ENCODE measurements at places on chromosomes 7 and 10.

DNA sequence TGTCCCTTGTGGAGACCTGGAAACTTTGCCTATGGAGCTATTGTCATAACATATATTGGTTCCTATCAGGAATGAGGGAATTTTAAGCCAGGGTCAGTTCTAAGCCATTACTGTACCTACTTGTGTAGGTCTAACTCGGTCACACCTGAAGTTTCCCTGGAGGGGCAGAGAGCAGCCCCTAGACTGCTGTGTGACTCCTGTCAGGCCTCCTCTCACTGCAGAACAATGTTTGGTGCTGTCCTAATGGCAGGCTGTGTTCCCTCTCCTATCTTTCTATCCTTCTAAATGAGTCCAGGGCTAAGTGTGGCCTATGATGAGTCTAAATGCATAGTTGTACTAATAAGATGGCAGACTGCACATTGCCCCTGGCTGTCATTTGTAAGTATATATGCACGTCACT lies 14.2 kb downstream of the MBL2 start:
- no peak for DNase-seq

GRCh38 chr7:139763330-139763729 lies 14.5 kb downstream of the HIPK2 start:
- DNase-seq = peak; percentile 41

DNA sequence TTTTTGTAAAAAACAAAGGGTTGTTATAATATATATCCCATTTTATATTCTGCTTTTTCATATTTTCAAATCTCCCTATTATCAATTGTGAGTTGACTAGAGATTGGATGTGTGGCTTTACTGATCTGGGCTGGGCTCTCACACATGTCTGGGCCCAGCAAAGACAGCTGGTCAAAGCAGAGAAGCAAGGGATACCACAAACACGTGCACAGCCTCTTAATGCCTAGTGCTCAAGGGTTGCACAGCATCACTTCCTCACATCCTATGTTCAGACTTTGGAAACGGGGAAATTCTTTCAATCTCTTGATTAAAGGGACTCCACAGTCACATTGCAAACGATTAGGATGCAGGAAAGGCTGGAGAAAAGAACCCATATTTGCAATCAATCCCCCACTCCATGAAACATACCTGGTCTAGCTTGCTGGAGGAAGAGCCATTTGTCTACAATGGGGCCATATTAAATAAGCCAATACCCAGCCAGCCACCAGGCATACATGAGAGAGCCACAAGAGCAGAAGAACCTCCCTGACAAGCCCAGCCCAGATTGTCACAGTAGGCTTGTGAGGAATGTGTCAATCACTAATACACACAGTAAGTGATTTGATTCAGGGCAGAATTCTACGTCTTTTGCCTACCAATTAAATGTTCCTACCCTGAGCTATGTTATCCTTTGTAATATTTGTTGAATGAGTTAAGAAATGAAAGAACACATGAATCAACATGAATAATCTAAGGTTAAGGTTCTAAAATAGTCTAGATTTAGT lies 431.2 kb downstream of the TNS3 start:
- peak; percentile 58 for DNase-seq

- no peak for DNase-seq
Measured at GRCh38 chr7:1856888-1857441, 186.9 kb downstream of the ELFN1 start.

DNA sequence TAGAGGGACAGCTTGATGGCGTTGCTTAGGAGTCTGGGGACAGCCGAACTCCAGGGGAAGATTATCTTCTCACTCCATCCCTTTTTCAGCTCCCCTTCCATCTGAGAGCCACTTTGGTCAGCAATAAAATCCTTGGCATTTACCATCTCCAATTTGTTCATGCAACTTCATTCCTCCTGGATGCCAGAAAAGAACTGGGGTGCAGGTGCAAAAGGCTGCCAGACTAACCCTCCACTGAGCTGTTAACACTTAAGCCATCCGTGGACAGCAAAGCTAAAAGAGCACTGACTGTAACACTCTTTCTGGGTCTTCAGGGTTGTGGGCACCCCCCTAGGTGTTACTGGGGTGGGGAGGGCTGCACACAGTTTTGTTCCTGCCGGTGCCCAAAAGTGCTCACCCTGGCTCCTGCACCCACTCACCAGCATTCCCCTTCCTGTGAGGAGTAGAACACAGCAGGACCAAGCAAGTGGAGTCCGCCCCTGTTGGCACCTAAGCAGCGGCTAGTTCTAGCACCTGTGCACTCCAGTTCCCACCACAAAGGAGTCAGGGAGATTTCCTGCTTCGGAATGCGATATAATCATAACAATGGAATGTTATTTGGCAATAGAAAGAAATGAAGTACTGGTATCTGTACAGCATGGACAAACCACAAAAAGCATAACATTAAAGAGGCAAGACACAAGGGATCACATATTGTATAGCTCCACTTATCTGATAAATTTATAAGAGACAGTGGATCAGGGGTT lies 95.1 kb downstream of the NPY start:
- DNase-seq = peak; percentile 33

GRCh38 chr7:31432836-31433340 lies 81.0 kb upstream of the ITPRID1 start:
- DNase-seq = peak; percentile 20

GRCh38 chr7:159049266-159050025 lies 95.2 kb downstream of the VIPR2 start:
- no peak for DNase-seq

DNA sequence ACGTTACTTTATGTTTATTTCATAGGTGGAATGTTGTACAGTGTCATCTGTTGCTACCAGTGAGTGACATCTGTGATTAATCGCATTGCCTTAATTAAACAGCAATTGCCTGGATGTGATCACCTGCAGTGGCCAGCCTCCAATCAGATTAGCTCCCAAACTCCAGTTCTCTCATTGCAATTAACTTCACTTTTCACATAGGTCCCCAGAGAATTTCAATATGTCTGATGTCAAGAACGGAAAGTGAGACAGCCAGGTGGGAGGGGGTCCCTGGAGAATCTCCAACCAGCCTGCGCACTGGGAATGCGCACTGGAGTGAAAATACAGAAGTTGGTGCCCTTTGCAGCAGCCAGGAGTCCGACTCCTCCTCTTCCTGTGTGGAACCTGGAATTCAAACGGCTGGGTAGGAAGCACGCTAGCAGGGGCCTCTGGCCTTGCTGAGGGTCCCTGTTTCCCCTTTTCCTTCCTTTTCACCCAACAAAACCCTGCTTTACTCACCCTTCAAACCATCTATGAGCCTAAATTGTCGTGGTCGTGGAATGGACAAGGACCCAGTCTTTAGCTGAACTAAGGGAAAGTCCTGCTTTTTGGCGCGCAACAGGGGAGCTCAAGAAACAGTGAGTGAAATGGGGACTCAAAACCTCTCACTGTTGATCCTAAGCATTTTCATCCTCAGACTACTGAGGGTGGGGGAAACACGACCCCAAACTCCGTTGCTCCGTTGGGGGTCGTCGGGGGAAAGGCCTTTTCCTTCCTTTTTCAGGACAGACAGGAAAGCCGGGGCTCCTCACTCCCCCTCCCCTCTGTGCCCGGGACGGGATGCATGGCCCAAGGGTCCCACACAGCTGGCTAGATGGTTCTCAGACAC lies 1355.5 kb upstream of the LRRTM3 start:
- peak; percentile 51 for DNase-seq

DNA sequence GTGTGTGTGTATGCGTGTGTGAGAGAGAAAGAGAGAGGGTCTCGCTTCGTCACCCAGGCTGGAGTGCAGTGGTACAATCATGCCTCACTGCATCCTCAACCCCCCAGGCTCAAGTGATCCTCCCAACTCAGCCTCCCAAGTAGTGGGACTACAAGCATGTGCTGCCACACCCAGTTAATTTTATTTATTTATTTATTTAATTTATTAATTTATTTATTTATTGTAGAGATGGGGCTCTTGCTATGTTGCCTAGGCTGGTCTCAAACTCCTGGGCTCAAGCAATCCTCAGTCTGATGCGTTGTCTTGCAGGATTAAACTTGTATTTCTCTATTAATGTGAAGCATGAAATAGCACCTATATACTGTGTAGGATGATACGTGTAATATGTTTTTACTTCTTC lies 21.8 kb upstream of the POU6F2 start:
- DNase-seq = no peak

GRCh38 chr7:81273601-81274397 lies 354.9 kb upstream of the SEMA3C start:
- DNase-seq = peak; percentile 4

DNA sequence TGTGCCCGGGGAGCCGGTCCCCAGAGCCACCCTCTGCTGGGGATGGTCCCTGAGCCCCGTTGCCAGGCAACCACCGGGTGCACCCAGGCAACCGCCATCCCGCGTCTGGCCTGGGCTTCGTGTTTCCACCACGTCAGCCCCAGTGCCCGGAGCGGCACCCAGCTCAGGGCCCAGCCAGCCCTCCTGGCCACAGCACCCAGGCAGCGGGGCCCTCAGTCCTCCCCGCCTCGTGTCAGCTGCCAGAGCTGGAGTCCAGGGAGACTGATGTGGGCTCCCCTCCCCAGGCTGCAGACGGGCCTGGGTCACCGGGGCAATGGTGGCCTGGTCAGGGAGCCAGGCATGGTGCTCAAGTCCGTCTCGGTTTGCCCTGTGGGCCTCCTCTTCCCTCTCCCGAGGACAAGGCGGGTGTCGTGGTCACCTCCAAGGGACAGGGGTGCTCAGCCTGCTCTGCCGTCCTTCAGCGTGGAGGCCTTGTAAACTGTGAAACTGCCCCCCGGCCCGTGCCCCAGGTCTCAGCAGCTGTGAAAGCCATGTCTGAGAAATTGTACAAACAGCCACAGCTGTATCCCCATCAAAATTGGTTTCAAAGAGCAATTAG lies 72.5 kb downstream of the MICALL2 start:
- DNase-seq = no peak

DNA sequence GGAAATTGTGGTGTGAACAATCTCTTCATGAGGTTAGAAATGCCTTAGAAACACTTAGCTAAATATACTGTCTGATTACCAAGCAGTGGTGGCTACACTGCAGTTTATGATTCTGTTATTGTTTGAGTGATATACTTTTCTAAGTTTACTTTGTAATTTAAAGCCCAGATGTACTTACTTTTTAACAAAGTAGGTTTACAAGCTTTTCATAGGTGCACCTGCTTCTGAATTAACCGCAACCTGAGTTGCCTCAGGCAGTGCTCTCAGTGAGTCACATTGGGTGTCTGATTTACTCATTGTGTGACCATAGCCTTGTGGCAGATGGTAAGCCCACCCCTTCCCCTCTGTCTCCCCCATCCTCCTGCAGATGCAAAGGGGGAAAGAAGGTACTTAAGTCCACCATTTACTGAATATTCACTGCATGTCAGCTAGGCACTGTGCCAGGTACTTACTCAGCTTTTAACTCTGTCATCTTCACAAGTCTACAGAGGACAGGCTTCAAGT lies 9.0 kb downstream of the MTURN start:
- DNase-seq = peak; percentile 47

DNA sequence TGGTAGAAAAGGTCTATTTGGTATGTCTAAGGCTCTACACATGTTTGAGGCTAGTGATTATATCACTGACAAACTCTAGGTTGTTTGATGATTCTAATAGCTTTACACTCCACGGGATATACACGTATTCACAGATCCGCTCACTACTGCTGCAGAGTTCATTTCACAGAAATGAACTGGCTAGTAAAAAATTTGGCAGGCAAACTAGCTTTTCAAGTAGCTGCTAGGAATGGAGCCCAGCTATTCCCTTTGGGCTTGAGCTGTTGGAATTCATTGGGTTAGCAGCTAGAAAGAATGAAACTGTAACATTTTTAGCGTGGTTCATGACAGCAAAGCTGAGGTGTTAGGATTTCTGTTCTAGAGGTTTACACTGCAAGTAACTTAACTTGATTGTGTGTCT lies 37.6 kb downstream of the R3HCC1L start:
- DNase-seq = peak; percentile 18

DNA sequence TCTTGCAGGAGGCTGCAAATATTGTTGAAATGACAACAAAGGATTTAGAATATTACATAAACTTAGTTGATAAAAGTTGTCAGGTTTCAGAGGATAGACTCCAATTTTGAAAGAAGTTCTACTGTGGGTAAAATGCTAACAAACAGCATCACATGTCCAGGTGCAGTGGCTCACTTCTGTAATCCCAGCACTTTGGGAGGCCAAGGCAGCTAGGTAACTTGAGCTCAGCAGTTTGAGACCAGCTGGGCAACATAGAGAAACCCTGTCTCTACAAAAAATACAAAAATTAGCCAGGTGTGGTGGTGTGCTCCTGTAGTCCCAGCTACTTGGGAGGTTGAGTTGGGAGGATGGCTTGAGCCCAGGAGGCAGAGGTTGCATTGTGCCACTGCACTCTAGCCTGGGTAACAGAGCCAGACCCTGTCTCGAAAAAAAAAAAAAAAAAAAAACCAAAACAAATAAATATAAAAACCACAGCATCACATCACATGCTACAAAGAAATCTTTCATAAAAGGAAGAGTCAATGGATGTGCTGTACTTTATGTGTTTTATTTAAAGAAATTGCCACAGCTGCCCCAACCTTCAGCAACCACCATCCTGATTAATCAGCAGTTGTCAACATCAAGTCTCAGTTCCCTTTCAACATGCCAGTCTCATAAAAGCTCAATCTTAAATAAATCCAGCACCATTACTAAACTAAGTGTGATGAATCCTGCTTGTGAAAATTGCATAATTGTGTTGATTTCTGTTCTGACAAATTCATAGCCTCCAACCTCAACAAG lies 83.2 kb upstream of the MBL2 start:
- no peak for DNase-seq

DNA sequence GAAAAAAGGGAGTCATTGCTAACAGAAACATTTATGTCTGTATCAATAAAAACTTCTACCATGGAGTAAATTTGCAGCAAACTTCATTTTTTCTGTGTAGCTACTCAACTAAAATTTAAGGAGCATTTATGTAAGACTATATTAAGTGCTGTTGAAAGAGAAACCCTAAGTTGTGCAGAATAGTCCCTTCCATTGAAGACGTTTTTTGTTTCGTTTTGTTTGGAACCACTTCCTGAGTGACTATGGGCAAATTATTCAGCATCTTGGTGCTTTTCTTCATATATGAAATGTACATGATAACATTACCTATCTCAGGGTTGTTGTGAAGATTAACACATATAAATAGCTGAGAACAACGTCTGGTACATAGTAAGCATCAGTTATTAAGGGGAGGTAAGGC lies 24.3 kb downstream of the SEM1 start:
- DNase-seq = no peak

DNA sequence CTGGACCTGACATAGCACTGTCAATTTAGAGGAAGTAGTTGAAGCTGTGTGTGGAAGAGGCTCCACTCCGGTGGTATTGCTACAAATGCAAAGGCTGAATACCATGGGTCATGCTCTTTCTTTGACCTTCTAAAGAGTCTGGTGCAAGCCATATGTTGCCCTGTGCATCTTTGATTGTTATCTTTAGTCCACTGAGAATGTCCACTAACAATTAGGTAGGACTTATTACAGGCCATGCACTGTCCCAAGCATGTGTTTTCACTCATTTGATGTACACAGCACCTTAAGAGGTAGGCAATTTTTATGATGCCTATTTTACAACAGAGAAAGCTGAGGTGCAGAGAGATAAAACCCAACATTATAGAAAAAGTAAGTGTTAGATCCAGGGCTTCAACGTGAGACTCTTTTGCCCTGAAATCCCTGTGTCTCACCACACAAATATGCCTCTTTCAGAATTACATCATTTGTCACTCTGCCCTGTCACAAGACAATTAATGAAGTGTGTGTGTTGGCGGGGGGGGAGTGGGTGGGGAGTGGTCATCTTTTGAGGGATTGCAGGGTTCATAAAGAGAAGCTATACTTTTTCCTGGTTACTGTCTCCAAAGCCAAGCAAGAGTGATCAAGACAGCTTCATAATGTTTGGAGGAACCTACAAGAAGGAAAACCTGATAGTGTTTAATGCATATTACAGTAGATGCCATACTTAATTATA lies 637.6 kb upstream of the IGFBP3 start:
- DNase-seq = peak; percentile 91

GRCh38 chr10:111130471-111130870 lies 53.6 kb downstream of the ADRA2A start:
- DNase-seq = no peak

Data from EH (cell line).